ENCODE measurements at places on chromosomes 4 and X. TPM values are rescaled to one million over a fixed set of nuclear protein-coding genes. Genes with fewer than 3 reads are reported as not detected.
A peak's percentile ranks its signal among the peaks of the same experiment; 100 is the strongest.

Gene PCDH19
- 0.02 TPM for total RNA-seq

Gene GYG2
- total RNA-seq = 31.7 TPM

Gene TLR10
- not detected for total RNA-seq

Gene XAGE2
- not detected for total RNA-seq

Gene UCP1
- 0.11 TPM for total RNA-seq

Gene CLCN4
- total RNA-seq = 2.6 TPM

Gene NPY5R
- total RNA-seq = not detected

Gene CFAP99
- total RNA-seq = not detected

Gene PF4V1
- total RNA-seq = not detected

Gene NCAPG
- total RNA-seq = 108 TPM

Gene CCDC149
- 0.21 TPM for total RNA-seq

Gene OPN1MW
- not detected for total RNA-seq

Gene SOWAHD
- total RNA-seq = 1.0 TPM

Gene IQSEC2
- total RNA-seq = 0.17 TPM

Gene PPEF2
- not detected for total RNA-seq

Gene DHX15
- total RNA-seq = 198 TPM

Gene ADAM29
- not detected for total RNA-seq

Gene KDR
- total RNA-seq = not detected

Gene HAND2
- not detected for total RNA-seq

DNA sequence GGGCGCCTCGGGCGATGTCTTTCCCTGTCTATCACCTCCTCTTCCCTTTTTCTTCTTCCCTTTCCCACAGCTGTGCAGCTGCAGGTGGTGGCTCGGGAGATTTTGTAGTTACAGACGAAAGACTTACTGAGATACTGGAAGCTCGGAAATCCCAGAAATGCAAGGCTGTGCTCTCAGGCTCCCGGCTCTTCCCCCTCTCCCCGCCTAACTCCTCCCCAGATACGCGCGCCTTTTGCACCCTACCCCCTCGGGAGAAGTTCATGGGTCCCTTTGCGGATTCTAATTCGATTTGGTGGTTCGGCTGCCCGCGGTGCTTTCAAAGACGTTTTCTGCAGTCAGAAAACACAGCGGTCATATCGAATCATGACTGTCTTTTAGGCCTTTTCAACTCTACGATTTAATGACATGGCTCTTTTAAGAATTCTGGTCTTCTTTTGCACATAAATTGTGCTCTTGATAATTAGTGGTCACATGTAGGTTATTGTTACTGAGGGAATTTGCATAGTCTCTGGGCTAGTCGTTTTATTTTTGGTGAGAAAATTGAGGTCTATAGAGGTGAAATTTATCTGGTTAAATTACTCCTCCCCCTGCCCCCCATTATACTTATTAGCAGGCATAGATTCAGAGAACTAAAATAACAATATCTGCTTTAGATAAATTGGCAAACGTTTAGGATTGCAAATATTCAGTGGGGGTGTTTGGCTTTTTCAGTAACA, 1.6 kb downstream of the SEPTIN11 start:
- no peak for DNase-seq

GRCh38 chr4:55458164-55458563, 62.4 kb downstream of the TMEM165 start:
- no peak for DNase-seq

DNA sequence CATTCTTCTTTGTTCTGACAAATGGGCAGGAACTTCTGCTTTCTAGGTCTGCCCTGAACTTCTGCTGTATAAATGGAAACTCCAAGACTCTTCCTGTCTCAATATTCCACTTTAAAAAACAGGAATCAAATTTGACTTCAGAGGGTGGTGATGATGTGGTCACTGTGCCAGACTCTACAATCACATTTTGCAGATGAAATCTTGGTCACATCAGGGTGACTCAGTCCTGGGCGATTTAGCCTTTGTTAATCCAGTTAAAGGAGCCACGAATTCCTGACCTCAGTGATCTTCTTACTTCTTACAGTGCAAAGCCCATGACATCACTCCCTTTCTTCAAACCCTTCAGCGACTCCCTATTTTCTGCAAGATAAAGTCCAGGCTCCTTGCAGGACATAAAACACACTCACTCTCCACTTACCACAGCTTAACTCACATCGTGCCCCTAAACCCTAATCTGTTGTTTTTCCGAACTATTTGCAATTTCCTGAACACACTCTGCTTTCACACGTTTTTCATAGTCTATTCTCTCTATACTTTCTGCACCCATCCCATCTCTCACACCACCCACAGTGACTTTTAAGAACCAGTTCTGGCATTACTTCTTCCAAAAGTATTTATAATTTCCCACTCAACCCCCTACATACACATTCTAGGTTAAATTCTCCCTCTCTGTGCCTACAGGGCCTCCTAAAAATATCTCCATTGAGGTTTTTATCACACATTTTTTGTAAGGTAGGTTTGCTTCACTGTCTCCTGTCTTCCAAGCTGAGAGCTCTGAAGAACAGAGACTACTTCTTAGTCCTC, 11.1 kb downstream of the GASK1B start:
- no peak for DNase-seq

GRCh38 chrX:132631579-132632232, 142.9 kb upstream of the MBNL3 start:
- DNase-seq = peak; percentile 31

GRCh38 chr4:20272411-20272872, 20.7 kb downstream of the SLIT2 start:
- no peak for DNase-seq

DNA sequence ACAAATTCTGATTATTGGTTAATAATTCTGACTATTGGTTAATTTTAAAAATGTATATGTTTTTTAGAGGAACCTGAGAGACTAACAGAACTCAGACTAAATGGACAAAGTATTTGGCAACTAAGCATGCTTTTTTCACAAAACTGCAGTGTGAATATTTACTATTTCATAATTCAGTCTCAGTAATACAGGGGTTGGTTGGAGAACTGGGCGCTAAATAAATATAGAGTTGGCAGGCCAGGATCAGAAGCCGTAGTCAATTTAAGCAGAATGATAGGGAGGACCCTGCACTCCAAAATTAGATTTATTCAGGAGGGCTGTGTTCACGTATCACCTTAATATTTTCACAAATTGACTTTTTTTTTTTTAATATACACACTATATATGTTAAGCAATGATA, 5.8 kb downstream of the TIGD2 start:
- no peak for DNase-seq

- DNase-seq = no peak
Measured at GRCh38 chr4:59925290-59925689, 1274.8 kb upstream of the ADGRL3 start.

DNA sequence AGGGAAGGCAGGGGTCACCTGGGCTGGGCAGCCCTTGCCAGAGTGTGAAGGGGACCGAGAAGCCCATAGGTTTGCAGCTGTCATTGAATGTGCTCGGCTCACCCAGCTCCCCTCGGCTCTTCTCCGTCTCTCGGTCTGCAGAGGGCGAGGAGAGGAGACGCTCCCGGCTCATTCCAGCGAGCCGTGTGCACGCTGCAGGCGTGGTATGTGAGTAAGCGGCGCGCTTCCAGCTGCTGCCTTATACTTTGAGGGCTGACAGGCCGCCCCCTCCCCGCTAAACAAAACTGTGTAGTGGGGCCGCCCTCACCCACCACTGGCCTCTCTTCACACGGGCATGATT, 23.0 kb upstream of the BCORL1 start:
- DNase-seq = no peak

- no peak for DNase-seq
Measured at GRCh38 chr4:146023334-146023967, 84.8 kb upstream of the ZNF827 start.

DNA sequence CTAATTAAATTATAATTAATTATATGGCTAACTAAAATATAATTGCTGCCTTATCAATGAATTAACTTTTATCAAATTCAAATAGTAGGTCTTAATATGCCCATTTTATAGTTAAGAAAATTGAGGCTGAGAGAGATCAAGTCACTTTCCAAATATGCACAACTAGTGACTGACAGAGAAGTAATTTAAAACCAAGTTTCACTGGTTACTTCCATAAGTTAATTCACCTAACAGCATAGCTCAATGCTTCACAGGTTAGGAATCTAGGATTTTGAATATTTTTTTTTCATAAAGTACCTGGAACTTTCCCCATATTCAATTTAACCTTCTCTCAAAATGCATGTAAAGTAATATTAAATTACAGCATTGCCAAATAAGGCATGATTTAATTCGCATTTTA, 134.4 kb upstream of the VEGFC start:
- DNase-seq = no peak

GRCh38 chr4:161583549-161583948, 580.3 kb downstream of the FSTL5 start:
- DNase-seq = no peak

DNA sequence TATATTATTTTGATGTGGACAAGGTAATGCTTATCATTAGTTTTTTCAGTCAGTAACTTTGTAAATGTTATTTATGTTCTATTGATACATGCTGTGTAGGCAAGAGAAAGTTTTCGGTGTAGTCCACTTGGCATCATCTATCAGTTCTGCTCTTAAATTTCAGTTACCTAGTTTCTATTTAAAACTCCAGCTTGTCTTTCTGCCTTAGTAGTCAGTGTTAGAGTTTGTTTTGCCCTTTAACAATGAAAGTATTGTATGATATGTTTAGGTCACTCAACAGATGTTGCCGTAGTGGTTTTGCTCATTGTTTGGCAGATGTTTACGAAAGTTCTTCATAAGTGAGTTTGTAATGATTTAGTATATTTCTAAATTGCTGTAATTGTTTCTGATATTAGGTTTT, 34.9 kb upstream of the FHDC1 start:
- DNase-seq = no peak

DNA sequence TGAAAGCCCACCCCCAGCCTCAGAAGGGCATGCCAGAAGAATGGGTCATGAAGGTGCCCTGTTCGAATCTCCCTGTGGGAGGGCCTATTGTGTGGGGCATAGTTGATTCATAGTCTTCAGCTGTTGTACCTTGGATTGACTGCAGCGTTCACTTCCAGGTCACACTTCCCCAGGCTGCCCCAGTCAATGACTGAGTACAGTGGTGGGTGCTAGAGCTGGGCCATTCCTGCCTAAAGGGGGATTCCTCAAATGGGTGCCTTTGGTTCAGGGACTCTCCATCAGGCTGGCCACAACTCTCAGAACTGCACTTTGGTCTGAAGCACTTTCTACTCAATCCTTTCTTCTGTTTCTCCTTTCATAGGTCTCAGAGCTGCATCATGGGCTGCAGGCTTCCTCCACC, 35.0 kb upstream of the RASGEF1B start:
- DNase-seq = no peak

DNA sequence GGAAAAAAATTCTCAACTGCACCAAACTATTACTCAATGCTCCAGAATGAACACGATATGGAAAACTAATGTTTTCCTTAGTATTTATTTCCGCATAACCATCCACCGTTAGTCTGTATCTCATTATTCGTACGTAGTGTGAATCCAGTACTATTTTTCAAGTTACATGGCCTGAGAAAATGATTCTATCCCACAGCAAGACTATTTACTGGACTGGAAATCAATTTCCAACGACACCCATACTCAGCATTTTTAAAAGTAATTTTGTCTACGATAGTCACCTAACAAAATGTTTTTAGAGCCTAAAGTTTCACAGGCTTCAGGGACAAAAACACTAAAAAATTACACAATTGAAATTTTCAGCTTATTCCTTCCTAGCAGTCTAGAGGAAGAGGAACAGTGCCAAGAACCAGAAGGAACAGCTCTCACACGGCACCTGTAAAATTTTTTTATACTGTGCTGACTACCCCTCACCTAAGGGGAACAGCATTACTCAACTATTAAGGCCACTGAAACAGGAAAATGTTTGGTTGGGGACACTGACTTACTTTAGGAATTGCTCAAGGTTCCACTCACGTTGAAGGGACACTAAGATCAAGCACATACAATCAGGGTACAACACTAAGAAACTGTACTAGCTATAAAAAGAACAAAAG, 9.6 kb downstream of the UBE2D3 start:
- no peak for DNase-seq

DNA sequence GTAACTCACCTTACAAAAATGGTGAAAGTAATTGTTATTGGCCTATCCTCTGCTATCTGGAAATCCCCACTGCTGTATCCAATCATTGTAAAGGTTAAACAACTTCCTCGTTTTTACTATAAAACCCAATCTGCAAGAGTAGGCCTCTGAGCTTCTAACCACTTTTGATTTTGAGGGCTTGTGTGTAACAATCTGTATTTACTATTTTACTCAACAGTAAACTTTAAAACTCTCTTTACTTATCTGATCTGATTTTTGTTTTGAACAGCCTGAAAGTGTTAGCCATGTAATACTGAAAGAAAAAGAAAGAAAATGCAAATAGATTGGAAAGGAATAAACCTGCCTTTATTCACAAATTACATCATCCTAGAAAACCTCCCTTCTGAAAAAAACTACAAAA, 63.1 kb downstream of the SLC10A7 start:
- DNase-seq = no peak

- DNase-seq = peak; percentile 7
Measured at GRCh38 chrX:120664081-120664480, 34.2 kb upstream of the C1GALT1C1 start.

DNA sequence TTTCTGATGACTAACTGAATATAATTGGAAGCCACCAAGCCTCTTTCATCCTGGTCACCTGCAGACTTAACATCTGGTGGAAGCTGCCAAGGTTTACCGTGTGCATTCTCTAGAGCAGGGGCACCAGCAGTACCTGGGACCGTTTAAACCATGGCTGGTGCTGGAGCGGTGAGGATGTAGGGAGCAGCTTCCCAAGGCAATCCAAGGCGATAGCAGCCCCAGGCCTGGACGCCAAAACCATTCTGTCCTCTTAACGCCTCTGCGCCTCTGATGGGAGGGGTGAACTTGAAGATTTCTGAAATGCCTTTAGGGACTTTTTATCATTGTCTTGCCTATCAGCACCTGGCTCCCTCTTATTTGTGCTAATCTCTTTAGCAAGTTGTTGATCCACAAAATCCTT, 37.3 kb upstream of the SPANXN2 start:
- no peak for DNase-seq

GRCh38 chrX:13175056-13175455, 130.6 kb upstream of the FAM9C start:
- no peak for DNase-seq

- no peak for DNase-seq
Measured at GRCh38 chr4:1579001-1579900, 104.9 kb downstream of the FAM53A start.

DNA sequence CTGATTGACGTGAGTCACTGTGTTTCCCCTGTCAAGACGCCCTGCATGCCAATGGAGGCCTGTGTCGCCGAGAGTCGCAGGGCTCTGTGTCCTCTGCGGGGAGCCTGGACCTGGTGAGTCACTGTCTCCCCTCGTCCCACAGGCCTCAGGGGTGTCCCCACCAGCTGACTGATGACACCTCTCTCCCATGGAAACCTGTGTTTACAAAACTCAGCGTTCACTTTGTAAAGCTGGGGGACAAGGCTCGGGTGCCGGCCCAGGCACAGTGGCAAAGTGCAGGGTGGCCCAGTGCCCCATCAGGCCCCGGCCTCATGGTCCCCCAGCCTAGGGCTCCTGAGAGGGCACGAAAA, 21.2 kb upstream of the HGFAC start:
- no peak for DNase-seq

- no peak for DNase-seq
Measured at GRCh38 chrX:38382663-38383062, 30.3 kb downstream of the OTC start.

All from HepG2 (cell line).